Cortex of kidney (tissue), 1 donor: ENCODE measurements at places on chromosomes 2 and 18.

- DNase-seq = no peak
These were observed at the start of gene DAPL1 for GRCh38 chr2:158795195-158795924. Gene DAPL1 (plus strand): TSS chr2:158795317. CDS start chr2:158795373, 56 bp downstream.

GRCh38 chr2:202196727-202197126, 41.7 kb downstream of the SUMO1 start:
- no peak for DNase-seq

- DNase-seq = no peak
These were observed 50.0 kb downstream of the CPO start for GRCh38 chr2:206989311-206989710.

GRCh38 chr2:241310917-241311566, 4.4 kb downstream of the HDLBP start:
- DNase-seq = no peak

DNA sequence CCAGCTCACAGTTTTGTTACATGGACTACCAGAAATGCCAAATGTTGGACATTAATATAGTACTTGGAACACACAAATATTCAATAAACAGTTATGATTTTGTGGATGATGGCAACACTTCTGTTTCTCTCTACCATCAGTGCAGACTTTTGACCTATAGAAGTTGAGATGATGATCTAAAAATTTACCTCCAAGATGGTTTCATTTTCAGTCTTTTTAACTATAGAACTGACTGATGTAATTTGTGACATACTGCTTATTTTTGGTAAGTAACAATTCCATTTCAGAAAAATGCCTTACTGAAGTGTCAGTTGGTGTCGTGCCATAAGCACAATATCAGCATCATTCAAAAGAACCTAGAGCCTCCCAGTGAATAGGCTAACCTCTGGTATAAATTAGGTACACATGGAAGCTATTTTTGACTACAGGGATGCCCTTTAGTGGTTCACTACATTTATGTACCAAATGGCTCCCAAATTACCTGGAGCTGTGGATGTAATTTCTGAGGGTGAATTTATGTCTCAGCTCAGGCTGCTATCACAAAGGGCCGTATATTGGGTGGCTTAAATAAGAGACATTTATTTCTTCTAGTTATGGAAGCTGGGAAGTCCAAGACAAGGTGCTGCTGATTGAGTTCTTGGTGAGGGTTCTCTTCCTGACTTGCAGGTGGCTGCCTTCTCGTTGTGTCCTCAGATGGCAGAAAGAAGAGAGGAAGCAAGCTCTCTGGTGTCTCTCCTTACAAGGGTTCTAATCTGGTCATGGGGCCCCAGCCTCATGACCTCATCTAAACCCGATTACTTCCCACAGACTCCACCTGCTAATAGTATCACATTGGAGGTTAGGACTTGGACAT, 66.5 kb downstream of the ALPK2 start:
- DNase-seq = no peak

DNA sequence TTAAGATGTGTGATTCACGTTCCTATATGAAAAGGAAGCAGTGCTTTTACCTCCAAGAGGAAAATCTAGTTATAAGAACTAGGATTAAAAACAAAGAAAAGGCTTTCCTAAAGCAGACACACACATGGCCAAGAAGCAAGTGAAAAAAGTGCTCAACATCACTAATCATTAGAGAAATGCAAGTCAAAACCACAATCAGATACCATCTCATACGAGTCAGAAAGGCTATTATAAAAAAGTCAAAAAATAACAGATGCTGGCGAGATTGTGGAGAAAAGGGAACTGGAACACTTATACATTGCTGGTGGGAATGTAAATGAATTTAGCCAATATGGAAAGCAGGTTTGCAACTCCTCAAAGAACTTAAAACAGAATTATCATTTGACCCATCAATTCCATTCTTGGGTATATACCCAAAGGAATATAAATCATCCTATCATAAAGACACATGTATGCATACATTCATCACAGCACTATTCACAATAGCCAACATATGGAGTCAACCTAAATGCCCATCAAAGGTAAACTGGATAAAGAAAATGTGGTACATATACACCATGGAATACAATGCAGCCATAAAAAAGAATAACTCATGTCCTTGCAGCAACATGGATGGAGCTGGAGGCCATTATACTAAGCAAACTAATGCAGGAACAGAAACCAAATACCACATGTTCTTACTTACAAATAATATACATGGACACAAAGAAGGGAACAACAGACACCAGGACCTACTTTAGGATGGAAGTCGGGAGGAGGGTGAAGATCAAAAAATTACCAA, 285.3 kb downstream of the RAD51AP2 start:
- DNase-seq = no peak
